ENCODE measurements at places on chromosomes 16 and 17.

GRCh38 chr17:63780507-63780906, 6.5 kb downstream of the DDX42 start:
- H3K27me3 ChIP-seq = no peaks in the 10 kb centered on the region
- H3K27ac ChIP-seq = no peak overlapping the region
- peaks cover 4% of the 10 kb centered on the region for H3K36me3 ChIP-seq
- peaks cover 2% of the 10 kb centered on the region for H3K4me1 ChIP-seq
- DNase-seq = no peak
- no peak overlapping the region for H3K4me3 ChIP-seq

DNA sequence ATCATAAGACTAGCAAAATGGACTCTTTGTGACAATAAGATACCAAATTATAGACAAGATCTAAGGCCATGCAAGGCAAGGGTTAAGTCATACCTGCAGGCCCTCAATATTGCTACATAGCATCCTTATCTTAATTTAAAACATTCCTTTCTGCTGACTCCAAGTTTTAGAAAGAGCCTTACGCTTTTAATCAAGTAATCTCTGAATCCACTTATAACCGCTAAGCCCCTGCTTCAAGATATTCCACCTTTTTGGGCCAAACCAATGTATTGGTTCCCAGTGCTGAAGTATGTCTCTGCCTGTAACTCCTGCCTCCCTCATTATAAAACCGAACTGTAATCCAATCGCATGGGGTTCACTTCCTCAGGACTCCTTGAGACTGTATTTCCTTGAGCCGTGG, 255.4 kb downstream of the PHKB start:
- no peak overlapping the region for H3K4me3 ChIP-seq
- no peak for DNase-seq
- H3K27me3 ChIP-seq = no peaks in the 10 kb centered on the region
- no peaks in the 10 kb centered on the region for H3K36me3 ChIP-seq

- peaks cover 5% of the 10 kb centered on the region for H3K4me1 ChIP-seq
- no peak overlapping the region for H3K4me3 ChIP-seq
- H3K27me3 ChIP-seq = no peaks in the 10 kb centered on the region
- H3K36me3 ChIP-seq = no peaks in the 10 kb centered on the region
- no peak for DNase-seq
- no peak overlapping the region for H3K27ac ChIP-seq
These were observed 2.1 kb downstream of the MGAT5B start for GRCh38 chr17:76870377-76870714.

GRCh38 chr16:86199871-86200695, 301.1 kb downstream of the IRF8 start:
- H3K27me3 ChIP-seq = peaks cover 58% of the 10 kb centered on the region
- peak overlapping the region; percentile 92 for H3K27ac ChIP-seq
- H3K4me3 ChIP-seq = no peak overlapping the region
- no peaks in the 10 kb centered on the region for H3K4me1 ChIP-seq

DNA sequence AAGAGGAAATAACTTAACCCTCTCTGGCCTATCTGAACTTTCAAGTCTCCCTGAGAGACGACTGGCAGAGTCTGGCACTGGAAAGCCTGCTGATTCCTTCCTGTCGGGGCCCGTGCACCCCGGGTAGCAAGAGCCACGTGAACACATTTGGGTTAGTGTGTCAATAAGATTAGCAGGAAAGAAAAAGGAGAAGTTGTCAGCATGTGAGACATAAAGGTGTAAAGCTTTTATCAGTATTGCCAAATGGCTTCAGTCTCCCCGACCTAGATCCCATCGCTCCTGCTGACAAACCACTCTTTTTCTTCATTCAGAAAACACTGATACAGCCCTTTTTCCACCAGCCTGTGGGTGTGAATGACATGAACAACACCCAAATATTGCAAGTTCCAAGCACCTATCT, 74.4 kb downstream of the CCT6B start:
- no peaks in the 10 kb centered on the region for H3K4me1 ChIP-seq
- DNase-seq = no peak
- no peaks in the 10 kb centered on the region for H3K36me3 ChIP-seq
- H3K27ac ChIP-seq = no peak overlapping the region

DNA sequence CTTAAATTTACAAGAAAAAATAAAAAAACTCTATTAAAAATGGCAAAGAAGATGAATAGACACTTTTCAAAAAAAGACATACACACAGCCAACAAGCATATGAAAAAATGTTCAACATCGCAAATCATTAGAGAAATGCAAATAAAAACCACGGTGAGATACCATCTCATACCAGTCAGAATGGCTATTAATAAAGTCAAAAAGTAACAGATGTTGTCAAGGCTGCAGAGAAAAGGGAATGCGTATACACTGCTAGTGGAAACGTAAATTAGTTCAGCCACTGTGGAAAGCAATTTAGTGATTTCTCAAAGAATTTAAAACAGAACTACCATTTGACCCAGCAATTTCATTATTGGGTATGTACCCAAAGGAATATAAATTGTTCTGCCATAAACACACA, 31.4 kb downstream of the CAPNS2 start:
- no peak overlapping the region for H3K27ac ChIP-seq
- no peak for DNase-seq
- no peaks in the 10 kb centered on the region for H3K4me1 ChIP-seq
- H3K4me3 ChIP-seq = no peak overlapping the region
- H3K27me3 ChIP-seq = no peaks in the 10 kb centered on the region
- H3K36me3 ChIP-seq = no peaks in the 10 kb centered on the region

DNA sequence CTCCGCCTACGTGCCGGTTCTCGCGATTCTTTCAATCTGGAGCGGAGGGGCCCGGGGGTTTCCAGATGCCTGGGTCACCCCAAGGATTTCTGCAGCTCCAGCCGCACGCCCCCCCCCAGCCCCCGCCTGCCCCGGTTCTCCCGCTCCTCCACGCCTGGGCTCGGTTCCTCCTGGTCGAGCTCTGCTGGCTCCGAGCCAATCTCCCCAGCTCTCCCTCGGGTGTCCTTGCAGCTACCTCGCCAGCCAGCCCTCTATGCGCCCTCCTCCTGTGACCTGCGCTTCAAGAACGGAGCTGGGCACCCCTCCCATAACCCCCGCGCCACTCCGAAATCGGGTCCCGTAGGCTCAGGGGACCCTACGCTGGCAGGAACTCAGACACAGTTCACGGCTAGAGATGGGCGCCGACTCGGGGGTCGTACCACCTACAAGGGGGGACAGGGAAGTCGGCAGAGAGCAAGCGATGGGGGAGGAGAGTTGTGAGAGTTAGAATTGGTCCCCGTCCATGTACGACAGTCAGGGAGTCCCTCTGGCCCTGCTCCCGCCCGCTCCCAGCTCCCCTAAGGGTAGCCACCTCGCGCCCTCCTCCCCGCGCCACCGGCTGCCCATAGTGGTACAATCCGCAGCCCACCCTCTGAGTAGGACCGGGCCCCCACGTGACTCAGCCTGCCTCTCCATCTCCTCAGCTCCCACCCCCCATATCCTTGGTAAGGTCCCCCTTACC, 961 bp downstream of the FGF11 start:
- peak; percentile 63 for DNase-seq
- H3K36me3 ChIP-seq = no peaks in the 10 kb centered on the region
- peaks cover 86% of the 10 kb centered on the region for H3K27me3 ChIP-seq
- H3K27ac ChIP-seq = no peak overlapping the region
- H3K4me3 ChIP-seq = no peak overlapping the region
- H3K4me1 ChIP-seq = peaks cover 4% of the 10 kb centered on the region

DNA sequence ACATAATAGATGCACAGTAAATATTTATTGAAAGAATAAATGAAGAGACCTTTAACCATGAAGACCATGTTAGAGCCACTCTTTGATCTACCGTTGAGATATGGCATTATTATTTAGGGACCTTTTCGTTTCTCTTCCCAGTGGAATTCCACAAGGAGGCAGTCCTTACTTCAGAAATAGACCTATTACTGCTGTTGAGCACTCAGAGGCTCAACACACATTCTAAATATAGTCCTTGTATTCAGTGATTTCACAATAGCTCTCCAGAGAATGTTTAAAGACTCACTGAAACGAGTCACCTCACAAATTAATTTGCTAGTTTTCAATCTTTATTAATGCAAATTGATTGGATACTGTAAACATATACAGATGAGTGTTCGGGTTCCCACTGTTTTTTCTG, 603.8 kb downstream of the CDH8 start:
- H3K27ac ChIP-seq = no peak overlapping the region
- no peaks in the 10 kb centered on the region for H3K4me1 ChIP-seq
- no peak for DNase-seq
- H3K4me3 ChIP-seq = no peak overlapping the region
- no peaks in the 10 kb centered on the region for H3K36me3 ChIP-seq

GRCh38 chr16:23434380-23434779, 18.6 kb downstream of the COG7 start:
- no peak overlapping the region for H3K27ac ChIP-seq
- H3K4me1 ChIP-seq = no peaks in the 10 kb centered on the region
- H3K27me3 ChIP-seq = no peaks in the 10 kb centered on the region
- DNase-seq = peak; percentile 78
- H3K4me3 ChIP-seq = no peak overlapping the region
- H3K36me3 ChIP-seq = peaks cover 10% of the 10 kb centered on the region

DNA sequence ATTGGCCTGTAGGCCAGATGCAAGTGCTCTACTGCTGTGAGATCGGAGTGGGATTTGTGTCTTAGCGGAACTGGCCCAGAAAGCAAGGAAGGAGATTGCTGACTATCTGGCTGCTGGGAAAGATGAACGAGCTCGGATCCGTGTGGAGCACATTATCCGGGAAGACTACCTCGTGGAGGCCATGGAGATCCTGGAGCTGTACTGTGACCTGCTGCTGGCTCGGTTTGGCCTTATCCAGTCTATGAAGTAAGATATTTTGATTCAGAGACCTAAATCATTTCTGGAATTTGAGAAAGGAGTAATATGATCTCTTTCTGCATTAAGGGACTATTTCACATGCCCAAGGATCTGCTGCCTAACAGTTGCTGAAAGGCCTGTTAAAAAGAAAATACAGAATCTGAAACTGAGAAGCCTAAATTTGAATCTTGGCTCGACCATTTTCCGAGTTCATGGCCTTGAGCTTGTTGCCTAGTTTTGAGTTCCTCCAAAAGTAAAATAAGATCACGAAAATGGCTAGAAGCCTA, 21.1 kb downstream of the IST1 start:
- no peak overlapping the region for H3K27ac ChIP-seq
- H3K27me3 ChIP-seq = no peaks in the 10 kb centered on the region
- H3K4me1 ChIP-seq = no peaks in the 10 kb centered on the region

- no peak overlapping the region for H3K27ac ChIP-seq
- no peak overlapping the region for H3K4me3 ChIP-seq
- no peak for DNase-seq
- peaks cover 3% of the 10 kb centered on the region for H3K27me3 ChIP-seq
- no peaks in the 10 kb centered on the region for H3K4me1 ChIP-seq
These were observed 89.3 kb upstream of the SDK2 start for GRCh38 chr17:73733517-73733916.

Data from small intestine (tissue), 16 donors.